Stimulated activated CD8-positive, alpha-beta memory T cell treated with anti-CD3 and anti-CD28 coated beads, Interleukin-4, amount 100 ng/mL, for 1 hour (primary cell): ENCODE measurements at places on chromosomes 6 and 20.

DNA sequence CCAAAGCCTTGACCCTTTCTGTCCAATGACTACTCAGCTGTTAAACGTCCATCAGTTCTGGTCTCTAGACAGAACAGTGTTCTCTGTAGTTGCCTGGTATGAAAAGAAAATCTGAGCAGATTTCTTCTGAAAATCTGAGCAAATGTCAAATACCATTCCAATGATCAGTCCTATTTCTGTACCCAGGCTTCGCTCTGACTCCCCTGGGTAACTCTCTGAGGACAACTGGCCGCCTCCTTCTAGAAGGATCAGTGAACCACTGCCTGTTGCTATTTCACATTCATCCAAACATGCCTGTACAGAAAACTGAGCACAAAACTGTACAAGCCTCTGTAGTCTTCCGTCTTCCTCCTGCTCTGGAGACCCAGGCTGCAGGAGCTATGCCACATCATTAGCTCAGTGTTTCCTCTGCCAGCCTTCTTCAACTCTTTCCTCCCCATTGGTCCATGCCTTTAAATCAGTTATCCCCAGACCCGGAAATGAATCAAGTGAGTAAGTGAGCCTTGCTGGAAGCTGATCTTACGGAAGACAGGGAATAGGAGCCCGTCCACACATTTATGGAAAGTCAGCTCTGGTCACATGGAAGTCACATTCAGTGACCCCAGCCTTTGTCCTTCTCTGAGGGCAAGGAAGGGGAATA, 63.3 kb downstream of the DAAM2 start:
- no peak for DNase-seq

DNA sequence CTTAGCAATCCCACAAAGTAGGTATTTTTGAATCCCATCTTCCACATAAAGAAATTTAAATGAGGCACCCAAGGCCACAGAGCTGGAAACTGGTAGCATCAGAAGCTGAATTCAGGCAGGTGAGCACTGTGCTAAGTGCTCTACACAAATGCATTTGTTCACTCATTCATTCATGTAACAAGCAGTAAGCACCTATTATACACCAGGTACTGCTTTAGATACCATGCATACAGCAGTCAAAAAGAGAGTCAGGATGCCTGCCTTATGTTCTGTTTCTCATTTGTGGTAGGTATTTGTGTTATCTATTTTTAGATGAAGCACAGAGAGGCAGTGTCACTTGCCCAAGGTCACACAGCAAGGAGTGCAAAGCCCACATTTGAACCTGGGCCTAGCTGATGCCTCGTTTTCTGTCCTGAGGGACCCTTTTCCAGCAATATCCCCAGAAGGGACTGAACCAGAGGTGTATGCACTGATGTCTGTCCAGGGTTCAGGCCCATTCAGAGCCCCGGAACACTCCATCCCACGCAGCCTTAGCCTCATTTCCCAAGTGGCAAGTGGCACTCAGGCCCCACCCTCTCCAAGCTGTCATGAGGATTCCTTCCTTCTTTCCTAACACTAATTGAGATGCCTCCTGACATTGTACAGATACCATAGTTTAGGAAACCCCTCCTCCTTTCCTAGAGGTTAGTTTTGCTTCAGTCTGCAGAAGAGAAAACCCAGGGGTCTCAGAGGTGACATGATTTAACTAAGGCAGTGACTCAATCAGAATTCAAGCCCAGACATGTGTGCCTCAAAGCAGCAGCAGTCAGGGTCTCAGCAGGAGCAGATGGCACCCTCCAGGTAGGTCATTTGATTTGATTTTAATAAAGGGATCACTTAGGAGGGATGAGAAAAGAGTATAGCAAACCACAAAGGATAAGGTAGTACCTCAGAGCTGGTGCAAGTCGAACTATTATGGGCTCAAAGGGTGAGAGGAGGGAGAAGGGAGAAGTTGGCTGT, 61.2 kb upstream of the SIRPA start:
- DNase-seq: no peak

GRCh38 chr20:59393142-59393541, 92.7 kb downstream of the EDN3 start:
- no peak for DNase-seq

- DNase-seq: no peak
Observed at GRCh38 chr20:5135363-5136012, 8.7 kb downstream of the CDS2 start.

- no peak for DNase-seq
Observed at GRCh38 chr6:93792746-93793145, 373.4 kb upstream of the EPHA7 start.

DNA sequence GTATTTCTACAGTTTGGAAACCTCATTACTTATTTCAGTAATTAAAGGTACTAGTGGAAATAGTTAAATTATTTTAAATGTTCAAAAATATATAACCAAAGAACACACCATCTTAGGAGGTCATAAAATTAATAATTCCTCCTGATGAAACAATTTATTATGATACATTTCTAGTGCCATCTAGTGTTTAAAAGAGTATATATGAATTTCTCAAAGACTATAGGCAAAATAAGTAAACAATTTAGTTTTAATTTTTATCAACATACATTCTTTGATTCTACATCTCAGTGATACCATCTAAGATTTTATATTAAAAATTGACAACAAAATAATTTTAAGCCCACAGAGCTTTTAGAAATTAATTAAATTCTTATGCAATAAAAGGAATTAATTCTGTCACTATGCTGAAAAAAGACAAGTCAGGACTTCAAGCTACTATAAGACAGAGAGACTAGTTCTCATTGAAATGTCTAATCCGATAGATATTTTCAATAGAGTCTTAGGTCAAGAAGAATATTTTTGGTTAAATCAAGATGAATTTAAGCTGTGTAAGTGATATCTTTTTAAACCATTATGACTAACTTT, 107.8 kb upstream of the RNF217 start:
- DNase-seq: no peak

- no peak for DNase-seq
Observed at GRCh38 chr6:135025775-135026174, 28.8 kb downstream of the HBS1L start.

GRCh38 chr20:8234580-8234979, 102.5 kb downstream of the PLCB1 start:
- no peak for DNase-seq

- DNase-seq: no peak
Observed at GRCh38 chr6:678520-678919, 14.4 kb downstream of the EXOC2 start.

DNA sequence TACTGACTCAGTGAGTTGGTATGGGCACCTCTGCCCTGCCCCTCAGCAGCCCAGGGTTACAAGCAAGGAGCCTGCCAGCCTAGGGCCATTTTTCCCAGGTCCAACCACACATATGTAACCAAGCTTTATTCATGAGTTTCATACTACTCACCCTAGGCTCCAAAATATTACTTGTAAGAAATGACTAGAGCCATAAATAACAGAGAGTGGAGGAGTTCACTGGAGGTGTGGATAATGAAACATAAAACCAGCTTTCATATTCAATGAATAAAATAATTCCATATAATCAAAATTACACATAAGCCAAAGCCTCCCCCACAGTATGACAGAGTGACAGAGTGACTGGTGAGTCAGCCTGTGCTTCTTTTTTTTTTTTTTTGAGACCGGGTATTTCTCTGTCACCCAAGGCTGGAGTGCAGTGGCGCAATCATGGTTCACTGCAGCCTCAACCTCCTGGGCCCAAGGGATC, 229.8 kb upstream of the SASH1 start:
- no peak for DNase-seq

- DNase-seq: no peak
Observed at GRCh38 chr6:126054802-126055201, 68.5 kb downstream of the TRMT11 start.

- no peak for DNase-seq
Observed at GRCh38 chr6:56729719-56730118, 87.0 kb upstream of the DST start.

DNA sequence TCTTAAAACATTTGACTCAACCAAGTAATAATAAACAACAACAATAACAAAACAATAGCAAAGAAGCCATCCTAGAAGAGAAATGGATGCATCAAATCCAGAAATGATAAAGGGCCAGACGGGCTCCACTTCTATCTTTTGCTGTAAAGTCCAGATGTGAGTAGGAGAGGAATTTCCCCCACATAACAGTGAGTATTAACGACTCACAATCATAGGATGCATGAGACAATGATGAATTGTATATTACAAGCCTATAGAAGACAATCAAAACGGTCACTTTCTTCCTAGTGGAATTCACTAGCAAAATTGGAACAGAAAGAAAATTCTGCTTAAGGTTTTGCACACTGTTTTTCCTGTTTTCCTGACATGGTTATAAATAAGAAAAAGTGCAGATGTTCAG, 97.0 kb upstream of the PREP start:
- DNase-seq: no peak

GRCh38 chr6:107704347-107705013, 119.6 kb downstream of the SCML4 start:
- no peak for DNase-seq

GRCh38 chr6:69732640-69733039, 64.2 kb downstream of the LMBRD1 start:
- DNase-seq: no peak

GRCh38 chr6:147708170-147708569, 199.7 kb downstream of the SAMD5 start:
- DNase-seq: no peak

- DNase-seq: no peak
Observed at GRCh38 chr6:168273441-168274036, 46.0 kb downstream of the DACT2 start.

- no peak for DNase-seq
Observed at GRCh38 chr6:111088668-111089003, 1.3 kb downstream of the SLC16A10 start.

DNA sequence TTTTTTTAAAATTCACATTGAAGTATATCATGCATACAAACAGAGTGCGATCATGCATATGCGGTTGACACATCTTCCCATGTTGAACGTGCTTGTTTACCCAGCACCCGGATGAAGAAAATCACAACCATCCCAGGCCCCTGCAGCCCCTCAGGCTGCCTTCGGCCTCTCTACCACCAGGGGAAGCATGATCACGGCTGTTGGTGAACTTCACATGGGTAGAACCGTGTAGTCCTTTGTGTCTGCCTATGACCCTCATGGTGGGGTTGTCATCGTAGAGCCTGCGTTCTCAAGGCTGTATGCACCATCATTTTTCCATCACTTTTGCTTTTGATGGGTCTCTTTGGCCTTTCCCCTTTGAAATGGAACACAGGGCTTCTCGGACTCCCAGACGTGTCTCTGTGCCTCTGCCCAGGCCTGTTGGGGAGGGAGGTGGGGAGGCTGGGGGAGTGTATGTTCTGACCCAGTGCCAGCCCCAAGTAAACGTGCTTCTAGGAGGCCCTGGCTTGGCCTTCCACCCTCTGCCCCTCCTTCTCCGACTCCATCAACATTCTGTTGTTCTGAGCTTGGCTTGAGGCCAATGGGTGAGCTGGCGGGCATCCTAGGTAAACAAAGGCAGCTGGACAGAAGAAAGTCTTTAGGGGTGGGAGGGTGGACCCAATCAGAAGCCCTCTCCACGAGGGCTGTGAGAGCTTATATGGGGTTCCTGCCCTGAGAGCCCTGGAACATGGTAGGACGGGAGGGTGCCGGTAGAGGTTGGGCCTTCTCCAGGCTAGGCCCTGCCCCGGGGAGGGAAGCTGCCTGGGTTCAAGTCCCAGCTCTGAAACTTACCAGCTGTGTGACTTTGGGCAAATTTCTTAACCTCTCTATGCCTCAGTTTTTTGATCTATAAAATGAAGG, 39.7 kb downstream of the TGM2 start:
- no peak for DNase-seq

DNA sequence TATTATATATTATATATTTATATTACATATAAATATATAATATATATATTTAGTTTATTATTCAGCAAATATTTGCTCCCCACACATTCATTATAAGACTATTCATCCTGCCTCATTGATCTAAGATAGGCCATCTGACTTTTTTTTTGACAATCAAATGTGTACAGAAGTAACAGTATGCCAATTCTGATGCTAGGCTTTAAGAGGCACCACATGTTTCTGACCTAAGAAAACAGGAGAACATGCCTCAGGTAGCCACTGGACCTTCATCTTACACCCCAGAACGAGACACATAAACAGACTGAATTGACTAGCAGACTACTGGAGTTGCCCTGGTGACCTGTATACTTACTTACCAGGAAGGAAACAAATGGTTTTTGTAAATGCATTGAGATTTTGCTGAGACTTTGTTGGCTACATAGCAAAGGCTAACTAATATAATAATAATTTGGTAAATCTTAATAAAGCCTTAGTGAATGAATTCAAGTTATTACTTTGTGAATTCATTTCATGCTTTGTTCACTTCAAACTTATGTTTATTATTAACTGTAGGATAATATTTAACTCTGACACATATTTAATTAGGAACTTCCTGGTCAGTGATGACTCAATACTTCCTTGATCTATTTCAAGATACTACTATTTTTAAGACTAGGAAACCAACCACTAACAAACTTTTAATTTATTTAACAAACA, 13.4 kb upstream of the MYO6 start:
- no peak for DNase-seq

- DNase-seq: no peak
Observed at GRCh38 chr6:31689249-31690110, 8.6 kb upstream of the LY6G5C start.

DNA sequence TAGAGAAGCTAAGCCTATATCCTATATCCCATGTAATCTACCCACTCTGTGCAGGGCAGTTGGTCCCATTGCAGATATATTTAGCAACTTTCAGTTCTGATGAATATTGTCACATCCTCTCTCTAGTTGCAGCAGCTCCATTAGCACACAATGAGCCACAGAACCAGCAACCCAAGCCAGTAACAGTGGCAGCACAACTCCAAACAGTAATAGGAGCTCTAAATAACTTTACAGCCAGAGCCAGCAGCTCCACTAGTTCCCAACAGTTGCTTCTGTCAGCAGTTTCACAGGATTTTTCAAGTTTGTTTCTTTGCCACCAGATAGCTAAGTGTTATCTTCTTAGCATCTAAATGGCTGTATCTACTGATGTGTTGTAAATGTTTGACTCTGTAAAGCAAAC, 490.8 kb downstream of the HTR1B start:
- no peak for DNase-seq

- DNase-seq: no peak
Observed at GRCh38 chr6:128327890-128328289, 192.5 kb downstream of the PTPRK start.

DNA sequence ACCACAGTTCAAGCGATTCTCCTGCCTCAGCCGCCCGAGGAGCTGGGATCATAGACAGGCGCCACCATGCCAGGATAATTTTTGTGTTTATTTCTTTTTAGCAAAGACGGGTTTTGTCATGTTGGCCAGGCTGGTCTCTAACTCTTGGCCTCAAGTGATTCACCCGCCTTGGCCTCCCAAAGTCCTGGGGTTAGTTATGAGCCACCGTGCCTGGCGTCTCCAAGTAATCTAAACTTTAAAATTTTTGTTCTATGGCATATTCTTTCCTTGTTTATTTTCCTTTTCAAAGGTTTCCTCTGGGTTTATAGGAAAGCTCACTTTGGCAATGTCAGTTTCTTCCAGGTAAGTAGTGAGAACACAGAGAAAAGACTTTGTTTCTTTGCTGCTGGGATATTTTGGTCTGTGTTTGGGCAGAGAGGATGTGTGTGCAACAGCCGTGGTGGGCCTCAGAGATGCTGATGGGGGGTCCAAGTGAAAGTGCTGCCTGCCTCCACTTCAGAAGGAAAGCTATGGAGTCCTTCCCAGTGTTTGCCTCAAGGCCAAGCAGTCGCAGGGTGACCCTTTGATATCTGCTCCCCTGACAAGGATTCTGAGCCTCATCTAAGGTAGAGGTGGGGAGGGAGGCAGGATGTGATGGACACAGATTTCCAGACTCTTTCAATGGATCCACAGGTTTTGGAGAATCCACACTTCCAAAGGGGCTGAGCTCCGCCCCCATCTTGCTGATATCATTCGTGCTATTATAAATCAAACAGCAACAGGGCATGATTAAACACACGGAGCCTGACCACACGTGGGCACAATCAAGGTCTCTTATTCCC, 2.3 kb downstream of the LRP11 start:
- no peak for DNase-seq
